ENCODE measurements at places on chromosomes 2 and 18.

GRCh38 chr2:26010943-26011342 lies 22.9 kb upstream of the RAB10 start:
- DNase-seq: no peak

GRCh38 chr2:238305092-238305862 lies 15.0 kb upstream of the TRAF3IP1 start:
- DNase-seq: no peak

DNA sequence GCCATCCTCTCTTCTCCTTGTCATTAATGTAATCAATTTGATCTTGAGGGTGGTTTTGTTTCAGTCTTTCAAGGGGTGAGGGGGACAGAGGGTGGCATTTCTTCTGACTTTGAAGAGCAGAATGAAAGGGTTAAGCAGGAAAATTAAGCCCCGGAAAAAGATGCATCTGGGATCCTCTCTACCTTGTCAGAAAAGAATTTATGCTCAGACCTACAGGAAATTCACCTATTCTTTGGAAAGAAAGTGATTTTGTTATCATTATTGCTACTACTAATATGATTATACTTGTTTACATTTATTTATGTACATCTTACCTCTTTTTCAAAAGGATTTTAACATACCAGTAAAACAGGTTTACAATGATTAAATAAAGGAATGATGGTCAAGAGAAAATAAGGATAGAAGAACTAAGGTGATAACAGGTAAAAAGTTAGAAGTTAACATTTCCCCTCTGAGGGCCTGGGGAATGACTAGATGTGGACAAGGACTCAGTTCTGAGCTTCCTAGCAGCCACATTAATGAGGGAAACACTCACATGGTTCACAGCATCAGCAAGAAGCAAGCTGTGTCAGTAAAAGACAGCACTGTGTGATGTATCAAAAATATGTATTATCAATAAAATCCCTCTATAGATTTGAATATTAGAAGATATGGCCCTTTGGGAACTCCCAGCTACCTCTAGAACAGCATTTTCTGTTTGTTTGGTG lies 151.4 kb downstream of the MYCN start:
- DNase-seq: no peak

- no peak for DNase-seq
These were observed 155.7 kb downstream of the CELF4 start for GRCh38 chr18:37409878-37410277.

GRCh38 chr2:233449081-233449901 lies 95.0 kb downstream of the DGKD start:
- DNase-seq: peak; percentile 6

- DNase-seq: no peak
These were observed 435 bp downstream of the RNF181 start for GRCh38 chr2:85596026-85596333.

- no peak for DNase-seq
These were observed 27.2 kb upstream of the FAM136A start for GRCh38 chr2:70328921-70329561.

- DNase-seq: no peak
These were observed 1.4 kb upstream of the CAPN10 start for GRCh38 chr2:240585101-240585500.

- DNase-seq: peak; percentile 90
These were observed at the start of gene ACTG2 for GRCh38 chr2:73892631-73893329. TSS of gene ACTG2 (plus strand) at chr2:73893008. CDS start at chr2:73901312, 8,304 bp downstream.

DNA sequence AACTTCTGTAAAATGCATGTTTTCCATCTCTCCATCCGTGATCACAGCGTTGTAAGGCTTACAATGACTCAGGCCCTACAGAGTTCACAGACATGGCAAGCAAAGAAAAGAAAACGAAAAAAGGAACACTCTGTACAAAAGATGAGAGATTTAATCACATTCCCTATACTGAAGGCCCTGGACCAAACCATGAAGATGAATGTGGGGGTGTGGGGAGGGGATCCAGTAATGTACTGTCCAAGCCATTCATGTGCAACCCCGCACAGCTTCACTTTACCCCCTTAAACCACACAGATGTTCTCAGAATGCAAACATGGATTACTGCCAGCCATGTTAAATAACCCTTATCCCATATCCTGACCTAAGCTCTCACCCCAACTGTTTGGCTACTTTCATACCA lies 391.1 kb downstream of the NCKAP5 start:
- no peak for DNase-seq

- no peak for DNase-seq
These were observed 130.1 kb downstream of the SMAD7 start for GRCh38 chr18:48820483-48821250.

- DNase-seq: no peak
These were observed 31.8 kb upstream of the MTCL1 start for GRCh38 chr18:8673256-8674209.

DNA sequence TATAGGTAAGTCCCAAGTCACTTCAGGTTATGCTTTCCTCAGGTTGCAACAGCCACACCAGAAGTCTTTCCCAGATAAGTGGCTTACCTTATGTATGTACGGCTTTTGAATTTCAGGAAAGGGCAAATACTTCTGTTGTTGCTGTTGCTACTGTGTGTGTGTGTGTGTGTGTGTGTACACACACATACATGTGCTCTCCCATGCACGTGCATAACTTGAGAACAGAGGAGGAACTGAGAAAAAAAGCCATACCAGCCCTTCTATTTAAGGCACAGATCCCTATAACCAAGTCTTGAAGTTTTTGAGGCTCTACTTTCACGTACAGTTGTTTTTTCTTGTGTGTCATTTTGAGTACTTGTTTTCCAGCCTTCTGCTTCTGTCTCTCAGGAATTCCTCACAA lies 62.4 kb downstream of the WDPCP start:
- no peak for DNase-seq

DNA sequence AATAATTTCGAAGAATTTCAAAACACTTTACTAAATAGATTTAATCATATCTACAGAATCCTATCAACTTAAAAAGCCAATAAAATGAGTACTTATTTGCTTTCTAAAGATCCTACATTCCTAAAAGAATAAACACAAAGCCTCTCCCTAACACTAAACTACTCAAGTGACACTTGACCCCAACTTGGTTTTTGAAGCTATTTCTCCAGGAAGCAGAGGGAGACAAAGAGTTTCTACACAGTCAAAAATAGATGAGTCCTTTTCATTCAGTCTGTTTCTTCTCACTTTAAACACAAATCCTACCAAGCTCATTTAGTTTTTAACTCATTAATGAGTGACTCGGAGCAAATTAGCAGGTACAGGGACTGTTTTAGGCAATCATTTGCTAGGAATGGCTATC lies 2.1 kb downstream of the ATL2 start:
- DNase-seq: peak; percentile 4

DNA sequence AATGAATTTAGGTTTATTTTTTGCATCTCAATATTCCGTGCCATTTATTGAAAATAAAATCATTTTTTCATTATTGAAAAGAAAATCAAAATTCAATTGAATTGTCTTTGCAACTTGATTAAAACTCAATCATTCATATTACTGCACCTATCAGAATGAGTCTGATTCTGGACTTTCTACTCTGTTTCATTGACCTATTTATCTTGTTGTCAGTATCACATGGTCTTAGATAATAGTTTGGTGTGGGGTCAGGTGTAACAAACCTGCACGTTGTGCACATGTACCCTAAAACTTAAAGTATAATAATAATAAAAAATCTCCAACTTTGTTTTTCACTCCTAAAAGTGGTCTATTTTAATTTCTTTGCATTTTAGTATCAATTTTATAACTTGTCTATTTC lies 422.9 kb downstream of the RAD51AP2 start:
- DNase-seq: no peak

GRCh38 chr2:175025233-175025632 lies 20.1 kb upstream of the CHN1 start:
- DNase-seq: no peak

GRCh38 chr18:33761363-33761762 lies 183.3 kb downstream of the ASXL3 start:
- no peak for DNase-seq

DNA sequence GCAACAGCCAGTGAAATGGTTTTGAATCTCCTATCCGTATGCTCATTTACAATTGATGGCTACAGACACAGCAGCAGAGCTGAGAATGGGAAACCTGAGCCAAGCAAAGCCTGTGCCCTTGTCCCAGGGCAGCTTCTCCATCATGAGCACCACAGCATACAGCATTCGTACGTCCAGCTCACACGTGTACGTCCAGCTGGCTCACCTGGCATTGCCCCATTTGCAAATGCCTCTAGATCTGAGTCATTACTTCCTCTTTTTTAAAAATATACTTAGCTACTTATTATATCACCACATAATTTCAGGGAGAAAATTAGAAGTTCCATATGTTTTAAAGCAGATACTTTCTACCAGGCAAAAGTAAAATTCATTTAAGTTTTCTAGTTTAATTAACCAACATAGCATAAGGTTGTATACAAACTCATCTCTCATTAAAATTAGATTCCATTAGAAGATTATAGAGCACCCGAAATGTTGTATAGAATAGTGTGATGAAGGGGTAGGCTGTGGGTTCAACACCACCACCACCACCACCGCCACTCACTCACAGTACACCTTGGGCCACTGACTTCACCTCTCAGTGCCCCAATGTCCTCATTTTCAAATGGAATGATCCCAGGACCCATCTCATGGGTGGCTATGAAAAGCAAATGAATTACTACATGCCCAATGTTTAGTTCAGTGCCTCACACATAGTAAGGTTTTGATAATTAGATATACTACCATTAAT lies 31.4 kb upstream of the TMEM177 start:
- peak; percentile 62 for DNase-seq

DNA sequence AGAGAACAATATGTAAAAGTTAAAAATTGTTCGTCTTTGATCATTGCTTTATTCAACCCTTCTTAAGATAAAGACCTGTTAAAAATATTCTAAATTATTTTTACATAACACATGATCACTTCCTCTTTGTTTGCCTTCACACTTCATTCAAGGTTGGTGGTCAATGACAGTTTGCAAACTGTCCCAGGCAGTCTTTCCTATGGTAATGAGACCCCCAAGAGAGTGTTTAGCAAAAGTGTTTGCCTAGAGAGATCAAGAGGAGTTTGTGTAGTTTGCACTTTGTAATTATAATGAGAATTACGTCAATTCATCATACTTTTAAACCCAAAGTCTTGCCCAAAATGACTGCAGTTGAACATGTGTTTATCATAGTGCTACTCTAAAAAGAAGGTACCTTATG lies 77.2 kb upstream of the ABCA12 start:
- DNase-seq: no peak

- DNase-seq: peak; percentile 34
These were observed 496 bp upstream of the ITGA4 start for GRCh38 chr2:181456660-181457120.

- DNase-seq: no peak
These were observed 105.5 kb downstream of the FAM168B start for GRCh38 chr2:130987519-130988425.

DNA sequence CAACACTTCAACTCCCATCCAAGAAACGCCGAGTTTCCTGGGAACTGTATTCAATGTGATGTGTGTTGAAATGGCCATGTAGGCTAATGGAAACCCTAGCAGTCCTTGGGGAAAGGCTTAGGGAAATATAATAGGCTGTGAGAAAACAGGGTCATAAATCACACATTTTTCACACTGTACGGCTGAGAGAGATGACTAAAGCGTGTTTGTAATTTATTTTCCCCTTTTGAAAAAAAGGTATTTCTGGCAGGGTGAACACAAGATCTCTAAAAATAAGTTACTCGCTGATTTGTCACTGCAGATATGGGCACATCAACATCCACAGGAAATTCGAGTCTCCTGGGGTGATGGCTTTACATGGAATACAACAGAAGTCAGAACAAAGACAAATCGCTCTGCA lies 109.6 kb upstream of the ST6GAL2 start:
- no peak for DNase-seq

- no peak for DNase-seq
These were observed 46.9 kb downstream of the MBD5 start for GRCh38 chr2:148067801-148068200.

- DNase-seq: no peak
These were observed 59.8 kb upstream of the HS6ST1 start for GRCh38 chr2:128378231-128379020.

DNA sequence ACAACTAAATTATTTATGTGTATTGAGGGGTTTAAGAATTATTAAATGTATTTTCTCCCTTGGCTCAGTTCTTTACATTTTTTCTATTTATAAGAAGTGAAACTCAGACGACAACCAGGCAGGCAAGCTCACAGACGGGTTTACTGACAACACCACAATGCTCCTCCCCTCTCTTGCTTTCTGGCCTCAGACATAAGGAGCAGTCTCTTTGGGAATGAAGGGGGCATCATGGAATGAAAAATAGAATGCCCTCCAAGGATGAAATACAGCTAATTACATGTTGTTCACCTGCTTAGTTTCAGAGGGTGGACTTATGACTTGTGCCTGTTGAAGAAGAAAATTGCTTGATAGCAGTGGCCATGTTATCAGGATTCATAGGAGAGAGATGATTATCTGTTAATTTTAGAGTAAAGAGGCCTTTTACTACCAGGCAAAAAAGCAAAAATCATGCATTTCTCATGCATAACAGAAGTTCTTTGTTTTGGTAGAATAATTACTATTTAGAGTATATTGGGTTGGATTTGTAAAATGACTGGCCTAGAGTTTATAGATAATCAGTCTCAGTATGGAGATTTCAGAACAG lies 172.1 kb upstream of the LRRTM1 start:
- no peak for DNase-seq

DNA sequence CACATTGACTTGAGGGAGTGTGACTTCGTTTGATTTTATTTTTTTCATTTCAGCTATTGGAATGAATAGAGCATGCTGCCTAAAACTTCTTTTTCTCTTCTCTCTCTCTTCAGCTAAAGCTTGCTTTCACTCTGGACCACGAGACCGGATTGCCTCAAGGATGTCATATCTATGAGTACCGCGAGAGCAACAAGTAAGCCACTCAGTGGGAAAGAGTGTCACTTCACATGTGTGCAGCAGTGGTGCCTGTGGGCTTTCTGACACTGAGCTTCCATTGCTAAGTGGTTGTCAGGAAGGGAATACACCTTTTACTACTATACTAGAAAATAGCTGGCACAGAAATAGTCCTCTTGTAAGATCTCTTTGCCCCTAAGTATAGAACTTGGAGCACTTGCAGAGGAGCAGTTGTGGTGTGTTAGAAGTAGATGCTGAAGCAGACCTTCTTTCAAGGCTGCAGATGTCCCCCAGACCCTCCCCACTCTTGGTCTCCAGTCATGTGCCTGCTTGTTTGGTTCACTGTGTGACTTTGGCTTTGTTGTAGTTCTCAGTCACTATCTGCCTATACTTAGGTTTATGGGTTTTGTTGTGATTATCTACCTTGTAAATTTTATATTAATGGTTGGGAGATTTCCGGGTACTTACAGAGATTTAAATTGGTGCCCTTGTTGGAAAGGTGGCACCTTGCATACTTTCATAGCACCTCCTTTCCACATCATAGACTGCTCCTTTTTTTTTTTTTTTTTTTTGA lies 78.5 kb upstream of the ALPP start:
- no peak for DNase-seq

DNA sequence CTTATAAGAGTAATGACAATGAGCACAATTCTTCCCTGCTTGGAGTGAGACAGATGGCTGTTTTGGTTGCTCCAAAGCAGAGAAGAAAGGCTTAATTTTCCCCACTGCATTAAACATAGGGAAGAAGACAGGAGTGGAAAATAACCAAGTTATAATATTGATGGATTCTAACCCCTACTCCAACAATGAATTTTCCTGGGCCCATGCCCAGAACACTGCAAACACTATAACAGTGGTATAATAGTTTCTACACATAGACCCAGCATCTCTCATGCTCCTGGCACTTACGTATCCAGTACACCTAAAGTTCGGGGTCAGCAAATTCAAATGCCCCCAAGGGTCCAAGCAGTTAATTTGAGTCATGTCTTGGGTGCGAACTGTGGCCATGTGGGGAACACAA lies 613.4 kb downstream of the PLCL1 start:
- DNase-seq: no peak

GRCh38 chr2:205407984-205408383 lies 274.3 kb upstream of the NRP2 start:
- DNase-seq: peak; percentile 21
